ENCODE measurements at places on chromosomes 7 and 10.

GRCh38 chr7:155003092-155003375 is at the start of gene PAXIP1:
Gene PAXIP1, minus strand, starts transcription at chr7:155003124. Its CDS starts 195 bp downstream, at chr7:155002929.
- no peak for DNase-seq

GRCh38 chr10:95324436-95325268 is 33.8 kb upstream of the PDLIM1 start:
- no peak for DNase-seq

GRCh38 chr10:33178026-33178755 is 156.3 kb downstream of the NRP1 start:
- DNase-seq = no peak

GRCh38 chr10:91689731-91690168 is 56.9 kb upstream of the PPP1R3C start:
- no peak for DNase-seq

DNA sequence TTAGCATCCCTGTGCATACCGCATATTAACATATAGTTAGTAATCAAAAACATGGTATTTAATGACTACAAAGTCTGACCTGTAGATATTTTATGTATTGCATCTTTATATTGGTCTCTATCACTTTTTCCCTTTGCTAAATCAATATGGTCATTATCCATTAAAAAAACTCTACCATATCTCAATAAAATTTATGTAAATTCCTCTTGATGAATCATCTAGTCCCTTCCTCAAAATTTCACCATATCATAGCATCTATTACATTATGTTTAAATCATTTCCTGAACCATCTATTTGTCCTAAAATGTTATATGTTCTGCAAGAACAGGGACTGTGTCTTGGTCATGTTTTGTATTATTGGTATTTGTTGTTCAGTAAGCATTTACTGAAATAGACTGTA is 7.7 kb upstream of the ING3 start:
- DNase-seq = no peak

DNA sequence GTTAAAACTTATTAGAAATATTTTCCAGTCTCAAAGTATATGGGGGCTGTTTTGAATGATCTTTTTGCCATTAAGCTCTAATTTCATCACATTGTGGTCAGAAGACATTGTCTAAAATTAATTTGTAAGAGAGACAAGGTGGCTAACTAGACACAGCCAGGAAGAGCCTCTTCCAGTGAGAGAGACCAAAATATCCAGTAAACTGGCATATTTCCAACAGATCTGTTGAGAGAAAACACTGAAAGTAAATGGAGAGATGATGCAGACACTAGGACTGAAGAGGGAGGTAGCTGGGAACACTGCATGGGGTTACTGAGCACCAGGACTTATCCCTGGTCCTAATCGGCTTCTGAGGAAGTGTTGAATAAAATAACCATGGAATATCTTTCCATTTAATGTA is 101.5 kb upstream of the TAS2R16 start:
- no peak for DNase-seq

GRCh38 chr7:125241548-125241947 is 311.9 kb upstream of the POT1 start:
- DNase-seq = no peak

DNA sequence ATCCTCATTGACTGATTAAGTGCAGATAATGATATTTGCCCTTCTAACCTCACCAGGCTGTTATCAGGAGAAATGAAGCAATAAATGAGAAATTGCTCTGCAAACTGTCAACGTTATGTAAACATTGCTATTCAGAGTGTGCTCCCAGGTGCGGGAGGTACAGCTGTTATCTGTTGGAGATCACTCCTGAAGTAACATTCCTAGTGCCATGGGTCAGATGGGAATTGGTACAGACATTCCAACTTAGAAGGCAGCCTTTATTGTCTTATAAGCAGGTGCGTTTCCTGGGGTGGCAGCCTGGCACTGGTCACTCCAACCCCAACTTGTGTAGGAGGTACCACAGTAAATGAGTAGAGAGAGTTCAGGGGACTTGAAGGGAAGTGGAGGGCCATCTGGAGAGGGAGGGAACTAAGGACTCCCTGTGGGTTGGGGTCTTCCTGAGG is 36.8 kb downstream of the HK1 start:
- DNase-seq = no peak

- no peak for DNase-seq
Measured at GRCh38 chr7:129367349-129367699, 66.9 kb upstream of the STRIP2 start.

DNA sequence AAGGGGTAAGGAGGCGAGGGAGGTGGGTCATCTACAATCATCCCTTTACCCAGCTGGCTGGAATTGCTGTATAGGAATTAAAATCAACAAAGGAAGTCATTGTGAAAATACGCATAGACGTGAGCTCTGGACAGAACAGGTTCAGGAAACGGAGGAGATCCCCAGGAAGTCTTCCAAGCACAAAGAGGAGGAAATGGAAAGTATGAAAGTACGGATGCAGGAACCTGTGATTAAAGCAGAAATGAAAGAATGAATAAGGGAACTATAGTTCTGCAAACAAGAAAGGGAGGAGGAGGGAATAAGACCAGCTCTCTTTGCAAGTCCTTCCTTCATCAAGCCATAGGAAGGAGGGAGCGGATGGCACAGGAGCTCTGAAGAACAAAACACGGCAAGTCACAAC is 61.8 kb downstream of the PYROXD2 start:
- DNase-seq = no peak

- DNase-seq = no peak
Measured at GRCh38 chr7:80374321-80374720, 137.5 kb downstream of the GNAT3 start.

DNA sequence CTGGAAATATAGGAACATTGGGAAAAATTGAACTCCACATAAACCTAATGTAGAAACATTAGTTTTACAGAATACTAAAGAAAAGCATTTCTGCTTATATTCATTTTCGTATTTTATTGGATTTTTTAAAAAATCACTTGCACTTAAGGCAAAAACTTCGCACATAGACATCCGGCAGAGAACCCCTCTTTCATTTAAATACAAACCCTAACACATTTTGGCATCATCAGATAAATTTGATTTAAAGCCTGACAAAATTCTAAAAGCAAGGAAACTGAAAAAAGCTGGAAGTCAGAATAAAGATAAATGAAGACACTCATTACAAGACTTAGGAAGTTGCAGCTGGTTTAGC is 396 bp upstream of the EXOC4 start:
- no peak for DNase-seq

- no peak for DNase-seq
Measured at GRCh38 chr7:76071316-76072242, 23.7 kb downstream of the MDH2 start.

- no peak for DNase-seq
Measured at GRCh38 chr7:1638215-1638661, 31.8 kb upstream of the ELFN1 start.

DNA sequence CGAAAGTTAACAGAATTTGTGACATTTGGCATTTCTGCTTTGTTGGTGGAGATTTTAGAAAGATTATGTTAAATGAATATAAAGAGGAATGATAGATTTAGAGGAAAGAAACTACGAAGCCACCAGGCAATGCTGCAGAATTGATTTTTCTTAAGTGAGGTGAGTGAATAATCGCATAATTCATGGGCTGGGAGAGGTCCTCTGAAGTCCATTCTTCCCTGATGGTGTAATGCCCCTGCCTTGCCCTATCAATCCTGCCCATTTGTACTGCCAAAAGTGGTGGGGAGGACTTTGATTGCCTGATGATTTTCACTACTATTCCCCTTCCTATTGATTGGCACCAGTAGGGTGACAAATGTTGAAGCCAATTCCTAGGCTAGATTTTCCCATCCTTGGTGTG is 125.9 kb downstream of the C10orf90 start:
- DNase-seq = no peak

GRCh38 chr7:26928703-26929347 is 64.4 kb upstream of the SKAP2 start:
- no peak for DNase-seq

GRCh38 chr10:84214046-84214572 is 11.2 kb downstream of the LRIT2 start:
- DNase-seq = no peak

- DNase-seq = no peak
Measured at GRCh38 chr7:39051707-39052106, 74.0 kb downstream of the POU6F2 start.

DNA sequence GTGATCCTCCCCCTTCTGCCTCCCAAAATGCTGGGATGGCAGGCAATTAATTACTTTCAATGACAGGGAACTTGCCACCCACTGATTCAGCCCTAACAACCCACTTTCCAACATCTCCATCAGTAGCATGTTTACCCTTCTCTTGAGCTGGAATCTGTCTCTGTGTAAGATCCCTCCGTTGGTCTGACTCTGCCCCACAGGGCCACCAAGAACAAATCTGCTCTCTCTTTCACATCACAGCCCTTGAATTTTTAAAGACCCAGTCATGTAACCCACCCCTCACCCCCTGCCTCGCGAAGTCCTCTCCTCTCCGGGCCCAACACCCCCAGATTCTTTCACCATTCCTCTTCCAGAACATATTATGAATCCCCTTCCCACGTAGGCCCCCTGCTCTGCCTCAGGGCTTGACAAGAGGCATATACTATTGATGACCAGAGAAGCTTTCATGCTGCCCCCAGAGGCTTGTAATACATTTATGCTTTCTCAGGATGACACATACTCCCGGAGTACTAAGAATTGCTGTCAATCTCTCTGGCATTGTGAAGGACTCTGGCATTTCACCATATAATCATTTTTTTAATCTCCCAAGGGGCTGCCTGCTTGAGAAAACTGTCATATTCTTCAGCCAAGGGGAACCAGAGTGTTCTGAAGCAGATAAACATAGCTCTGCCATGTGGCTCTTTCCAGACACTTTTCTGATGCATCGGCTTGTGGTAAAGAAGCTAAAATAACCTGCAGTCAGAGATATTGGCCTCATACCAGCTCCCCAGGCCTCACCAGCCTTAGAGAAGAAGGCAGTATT is 179.2 kb upstream of the AUTS2 start:
- no peak for DNase-seq

DNA sequence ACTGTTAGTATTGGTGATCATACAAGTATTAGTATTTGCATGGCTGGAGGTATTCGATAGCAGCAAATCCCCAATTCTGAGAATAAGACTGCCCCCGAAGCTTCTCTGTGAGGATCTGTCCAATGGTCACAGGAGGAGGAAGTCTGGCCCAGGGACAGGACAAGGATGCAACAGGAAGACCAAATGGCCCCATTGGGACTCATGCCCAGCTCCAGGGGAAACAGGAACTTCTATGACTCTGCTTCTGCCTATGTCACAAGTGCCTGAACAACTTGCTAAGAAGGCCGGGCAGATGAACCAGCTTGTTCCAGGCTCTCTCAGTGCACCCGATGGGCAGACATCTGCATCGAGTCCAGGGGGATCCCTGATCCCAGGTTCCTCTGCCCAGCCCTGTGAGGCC is 172.0 kb upstream of the GRB10 start:
- DNase-seq = no peak

DNA sequence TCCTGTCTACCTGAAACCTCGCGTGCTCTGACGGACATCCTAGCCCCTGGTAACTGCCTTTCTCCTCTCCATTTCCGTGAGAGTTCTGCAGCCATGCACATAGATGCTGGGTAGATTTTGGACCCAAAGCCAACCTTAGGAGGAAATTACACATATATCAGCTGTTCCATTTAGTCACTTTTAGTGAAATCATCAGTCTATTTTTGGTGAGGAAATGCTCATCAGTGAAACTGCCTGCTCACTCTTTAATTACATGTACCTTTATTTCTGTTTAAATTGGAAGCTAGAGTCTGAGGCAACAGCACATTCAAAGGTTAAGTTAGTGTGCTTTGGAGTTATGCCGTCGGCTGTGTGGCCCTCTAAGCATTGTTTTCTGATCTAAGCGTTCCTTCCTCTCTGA is 231.3 kb downstream of the WDR37 start:
- no peak for DNase-seq

- peak; percentile 41 for DNase-seq
Measured at GRCh38 chr7:302054-302992, 12.4 kb downstream of the FOXL3 start.

- DNase-seq = no peak
Measured at GRCh38 chr7:116726149-116726548, 54.2 kb downstream of the MET start.

GRCh38 chr7:151744656-151745638 is 132.0 kb downstream of the PRKAG2 start:
- DNase-seq = no peak

GRCh38 chr7:20218279-20218678 is 1.1 kb upstream of the MACC1 start:
- no peak for DNase-seq

DNA sequence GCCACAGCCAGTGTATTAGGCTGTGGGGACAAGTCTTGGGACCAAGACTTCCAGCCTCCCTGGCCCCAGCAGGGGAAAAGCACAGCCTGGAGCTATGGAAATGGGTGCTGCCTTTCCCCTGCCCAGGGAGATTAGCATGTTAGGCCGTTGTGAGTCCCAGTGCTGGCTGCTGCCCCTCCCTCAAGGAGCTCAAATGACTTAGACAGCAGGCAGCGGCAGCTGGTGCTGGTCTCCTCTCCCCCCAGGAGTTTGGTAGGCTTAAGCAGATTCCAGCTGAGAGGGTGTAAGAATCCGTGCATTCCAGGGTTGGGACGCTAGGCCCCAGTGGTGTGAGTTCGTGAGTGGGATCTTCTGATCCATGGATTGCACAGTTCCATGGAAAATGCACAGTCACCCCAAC is 301.5 kb upstream of the PHF14 start:
- DNase-seq = no peak

DNA sequence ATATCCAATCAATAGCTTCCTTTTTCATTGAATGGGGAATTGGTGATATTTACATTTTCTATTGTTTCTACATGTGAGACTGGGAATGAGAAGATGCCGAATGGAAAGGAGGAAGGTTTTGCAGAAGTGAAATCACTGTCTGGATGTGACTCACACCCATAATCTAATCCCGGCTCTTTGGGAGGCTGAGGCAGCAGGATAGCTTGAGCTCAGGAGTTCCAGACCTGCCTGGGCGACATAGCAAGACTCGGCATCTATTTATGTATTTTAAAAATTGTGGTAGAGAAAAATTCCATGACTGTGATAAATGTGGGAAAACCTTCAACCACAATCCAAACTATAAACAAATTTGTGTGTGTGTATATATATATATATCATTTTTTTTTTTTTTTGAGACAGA is 10.9 kb upstream of the FIS1 start:
- no peak for DNase-seq

DNA sequence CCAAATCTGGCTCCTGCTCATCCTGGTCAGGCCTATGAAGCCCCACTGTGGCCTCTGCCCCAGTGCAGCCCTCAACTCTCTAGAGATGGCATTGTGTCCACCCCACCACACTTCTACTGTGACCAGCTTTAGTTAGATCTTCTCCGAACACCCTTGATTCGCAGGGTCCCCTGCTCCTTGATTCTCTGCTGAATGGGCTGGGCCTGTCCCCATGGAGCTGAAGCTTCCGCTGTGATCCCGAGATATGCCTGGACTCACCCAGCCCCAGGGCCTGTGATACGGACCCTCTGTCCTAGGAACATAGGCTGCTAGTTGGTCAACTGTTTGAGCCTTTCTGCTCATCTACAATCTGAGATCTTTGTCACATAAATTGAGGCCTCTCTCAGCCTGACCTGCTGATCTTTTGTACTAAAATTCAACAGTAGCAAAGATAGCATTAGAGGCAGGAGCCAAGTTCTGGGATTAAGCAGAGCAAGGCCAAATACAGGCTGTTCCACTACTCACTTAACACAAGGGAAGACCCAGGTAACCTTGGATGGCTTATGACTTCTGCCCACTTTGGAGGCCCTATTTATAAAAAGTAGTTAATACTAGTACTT is 6.5 kb upstream of the PPIF start:
- DNase-seq = no peak

GRCh38 chr10:51700228-51700817 is 928 bp upstream of the CSTF2T start:
- DNase-seq = no peak

All from spleen (tissue), 13 donors.